Activated naive CD4-positive, alpha-beta T cell treated with Interleukin-2 at 50 U/mL for 16 hours (primary cell): ENCODE measurements at places on chromosomes 2 and 18.

DNA sequence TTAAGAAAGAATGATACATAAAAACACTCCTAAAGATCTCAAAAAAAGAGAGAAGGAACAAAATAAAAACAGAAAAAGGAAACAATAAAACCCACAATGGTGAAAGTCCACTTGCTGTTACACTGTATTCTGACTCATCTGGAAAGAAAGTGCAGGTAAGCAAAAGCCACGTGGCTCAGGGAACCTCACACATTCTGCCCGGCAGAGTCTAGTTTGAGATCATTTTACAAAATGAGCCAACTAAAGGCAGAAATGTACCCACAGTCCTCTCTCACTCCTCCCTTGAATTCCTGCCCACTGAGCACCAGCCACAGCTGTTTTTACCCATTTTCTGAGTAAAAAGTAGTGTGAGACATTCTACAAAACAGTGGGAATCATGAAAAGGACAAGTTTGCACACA is 10.0 kb downstream of the KCNH7 start:
- no peak for DNase-seq

DNA sequence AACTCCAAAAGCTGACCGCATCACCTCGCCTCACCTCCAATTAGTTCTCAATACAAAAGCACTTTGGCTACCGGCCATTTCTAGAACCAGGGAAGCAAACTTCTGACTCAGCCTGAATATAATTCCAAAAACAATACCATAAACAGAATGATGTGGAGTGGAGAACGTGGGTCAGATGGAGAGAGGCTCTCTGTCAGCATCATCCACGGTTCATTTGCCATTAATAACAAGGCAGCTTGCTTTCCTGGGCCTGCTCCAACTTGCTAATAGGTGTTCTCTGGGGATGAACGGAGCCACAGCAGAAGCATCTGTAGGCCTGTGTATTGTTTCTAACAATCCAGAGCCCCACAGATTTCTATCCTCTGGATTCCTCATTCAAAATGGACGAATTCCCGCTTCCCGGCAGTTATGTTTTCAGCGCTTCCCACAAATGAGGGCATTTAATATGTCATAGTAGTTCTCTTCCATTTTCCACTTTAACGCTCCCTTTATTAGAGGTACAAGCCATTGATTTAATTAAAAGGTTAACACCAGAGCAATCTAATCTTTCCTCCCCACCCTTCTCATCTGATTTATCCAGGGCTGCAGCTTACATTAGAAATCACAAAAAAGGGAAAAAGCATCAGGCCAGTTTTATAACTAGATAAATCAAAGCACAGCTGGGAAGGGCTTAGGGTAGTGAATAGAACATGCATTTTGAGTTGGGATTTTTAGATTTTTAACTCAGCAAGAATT is 23.2 kb upstream of the CNTNAP5 start:
- no peak for DNase-seq

DNA sequence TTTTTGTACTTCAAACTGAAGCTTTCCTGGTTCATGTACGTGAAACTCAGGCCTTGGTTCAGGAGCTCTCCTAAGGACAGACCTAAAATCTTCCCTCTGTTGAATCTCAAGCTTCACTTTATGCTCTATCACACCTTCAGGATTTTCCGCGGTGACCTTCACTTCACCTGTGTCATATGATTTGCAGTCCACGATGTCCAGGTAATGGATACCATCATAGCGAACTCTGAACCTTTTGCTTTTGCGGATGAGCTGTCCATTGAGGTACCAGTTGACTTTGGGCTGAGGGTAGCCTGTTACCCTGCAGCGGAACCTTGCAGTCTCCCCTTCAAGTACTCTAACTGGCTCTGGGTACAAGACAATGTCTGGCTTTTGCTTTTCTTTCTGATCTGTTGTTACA is 31.2 kb downstream of the TTN start:
- no peak for DNase-seq

DNA sequence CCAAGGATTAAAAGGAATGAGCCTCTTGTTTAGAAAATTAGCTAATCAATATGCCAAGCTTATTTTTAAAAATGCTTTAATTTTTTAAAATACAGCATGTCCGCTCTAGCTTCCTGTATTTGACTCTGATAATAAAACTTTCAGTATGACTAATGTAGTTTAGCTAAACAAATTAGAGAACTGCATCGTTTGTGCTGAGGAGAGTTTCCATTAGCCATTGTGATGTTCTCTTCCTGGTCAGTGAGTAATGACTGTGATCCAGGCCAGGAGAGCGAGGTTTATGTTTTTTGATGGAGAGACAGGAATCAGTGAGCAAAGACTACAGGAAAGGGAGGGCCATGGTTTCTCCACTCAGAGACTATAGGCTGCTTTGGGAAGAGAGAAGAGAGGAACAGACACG is 237.2 kb upstream of the ETAA1 start:
- no peak for DNase-seq

DNA sequence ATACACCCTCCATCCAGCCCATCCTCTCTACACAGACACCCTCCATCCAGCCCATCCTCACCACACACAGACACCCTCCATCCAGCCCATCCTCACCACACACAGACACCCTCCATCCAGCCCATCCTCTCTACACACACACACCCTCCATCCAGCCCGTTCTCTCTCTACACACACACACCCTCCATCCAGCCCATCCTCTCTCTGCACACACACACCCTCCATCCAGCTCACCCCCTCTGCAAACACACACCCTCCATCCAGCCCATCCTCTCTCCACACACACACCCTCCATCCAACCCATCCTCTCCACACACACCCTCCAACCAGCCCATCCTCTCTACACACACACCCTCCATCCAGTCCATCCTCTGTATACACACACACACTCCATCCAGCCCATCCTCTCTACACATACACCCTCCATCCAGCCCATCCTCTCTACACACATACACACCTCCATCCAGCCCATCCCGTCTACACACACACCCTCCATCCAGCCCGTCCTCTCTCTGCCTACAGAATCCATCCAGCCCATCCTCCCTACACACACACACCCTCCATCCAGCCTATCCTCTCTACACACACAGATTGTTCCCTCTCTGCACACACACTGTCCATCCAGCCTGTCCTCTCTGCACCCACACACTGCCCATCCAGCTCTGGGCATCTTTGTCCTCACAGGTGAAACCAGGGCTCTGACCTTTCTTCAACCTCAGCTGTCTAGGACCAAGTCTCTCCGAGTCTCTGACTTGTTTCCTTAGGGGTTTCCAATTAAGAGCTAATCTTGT is 81.2 kb downstream of the EIPR1 start:
- no peak for DNase-seq

DNA sequence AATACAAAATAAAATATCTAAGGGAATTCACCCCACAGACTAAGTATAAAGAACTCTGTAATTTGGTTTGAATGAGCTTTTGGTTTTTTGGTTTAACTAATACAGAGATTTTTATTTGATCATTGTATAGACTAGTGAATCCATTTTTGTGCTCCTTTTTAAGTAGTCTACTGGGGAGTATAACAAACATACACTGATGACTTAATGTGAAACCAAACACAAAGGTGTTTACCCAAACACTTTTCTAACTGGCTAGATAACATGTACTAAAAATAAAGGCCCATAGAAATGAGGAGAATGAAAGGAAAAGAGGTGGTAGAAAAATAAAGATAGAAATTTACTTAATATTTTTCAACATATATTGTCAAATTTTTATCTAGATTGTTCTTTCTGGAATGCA is 146.0 kb downstream of the NRXN1 start:
- DNase-seq = no peak

DNA sequence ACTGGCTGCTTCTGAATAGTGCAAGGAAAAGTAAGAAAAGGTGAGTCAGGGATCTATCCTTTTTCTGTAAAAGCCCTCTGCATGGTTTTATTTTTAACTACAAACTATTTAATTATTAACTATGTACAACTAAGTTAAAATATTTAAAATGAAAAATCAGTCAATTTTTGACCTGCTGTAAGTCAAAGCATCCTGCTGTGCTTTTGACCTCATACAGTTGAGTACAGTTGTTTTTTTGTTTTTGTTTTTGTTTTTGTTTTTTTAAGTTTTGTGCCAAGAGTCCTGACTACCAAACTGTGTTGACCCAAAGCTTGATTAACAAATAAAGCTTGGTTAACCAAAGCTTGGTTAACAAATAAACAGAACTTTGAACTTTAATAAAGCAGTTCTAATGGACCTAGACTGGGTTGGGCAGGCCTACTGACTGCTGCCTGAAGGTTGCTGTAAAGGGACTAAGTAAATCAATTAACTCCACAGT is at the start of gene ACMSD:
Gene ACMSD (plus strand): TSS at position 474 of the 478 bp plus-strand sequence. CDS start 67 bp downstream, outside the sequence.
- DNase-seq = no peak

- no peak for DNase-seq
Measured at GRCh38 chr2:240135706-240136012, 446 bp downstream of the COPS9 start.

DNA sequence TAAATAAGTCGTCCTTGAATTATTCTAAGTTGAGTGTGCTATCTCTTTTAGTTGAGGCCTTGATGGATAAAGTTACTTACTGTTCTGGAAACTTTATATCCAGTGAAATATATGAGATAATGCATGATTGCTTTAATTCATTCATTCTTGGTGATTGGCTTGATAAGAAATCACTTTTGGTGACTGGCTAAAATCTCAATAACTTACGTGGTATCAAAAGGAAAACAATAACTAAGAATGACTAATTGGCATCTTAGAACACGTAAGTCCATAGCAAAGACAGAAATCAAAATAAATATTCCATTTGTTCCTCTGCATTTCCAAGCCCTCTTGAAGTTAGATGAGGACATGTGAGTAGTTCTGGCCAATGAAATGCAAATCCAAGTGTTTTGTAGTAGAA is 251.6 kb downstream of the NUP35 start:
- DNase-seq = no peak

DNA sequence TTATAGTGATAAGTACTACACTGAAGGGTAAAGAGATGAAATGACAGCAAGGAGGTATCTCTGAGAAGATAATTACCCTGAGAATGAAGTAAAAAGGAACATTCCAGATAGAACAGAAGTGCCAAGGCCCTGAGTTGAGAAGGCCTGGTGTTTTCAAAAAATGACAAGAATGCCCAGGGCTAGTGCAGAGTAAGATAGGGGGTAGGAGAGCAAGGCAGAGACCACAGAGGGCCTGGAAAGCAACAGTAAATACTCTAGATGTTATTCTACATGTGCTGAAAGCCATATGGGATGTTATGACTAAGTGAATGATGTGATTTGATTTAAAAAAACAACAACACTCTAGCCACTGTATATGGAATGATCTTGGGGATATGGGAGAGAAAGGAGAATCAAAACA is 52.3 kb downstream of the BAZ2B start:
- no peak for DNase-seq

GRCh38 chr2:180040146-180040925 is 33.2 kb upstream of the CWC22 start:
- no peak for DNase-seq

GRCh38 chr2:232022718-232023117 is 61.2 kb downstream of the DIS3L2 start:
- no peak for DNase-seq

GRCh38 chr2:15169326-15170069 is 391.6 kb downstream of the NBAS start:
- DNase-seq = no peak

DNA sequence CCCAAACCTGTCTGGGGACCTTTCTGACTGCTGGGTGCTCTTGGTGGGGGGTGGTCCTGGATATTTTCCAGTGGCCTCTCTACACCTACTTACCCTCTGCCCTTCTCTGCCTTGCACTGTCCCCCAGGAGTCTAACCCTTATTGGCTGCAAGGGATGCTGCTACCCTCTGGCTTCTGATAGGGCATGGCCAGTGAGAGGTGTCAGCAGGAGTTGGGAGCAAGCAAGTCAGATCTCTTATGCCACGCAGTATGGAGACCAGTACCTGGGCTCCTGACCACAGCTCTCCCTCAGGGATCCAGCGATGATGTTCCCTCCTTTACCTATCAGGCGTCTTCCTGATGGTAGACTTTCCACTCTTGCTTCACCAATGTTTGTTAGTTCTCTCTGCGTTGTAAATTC is 373.7 kb downstream of the SOCS6 start:
- no peak for DNase-seq

DNA sequence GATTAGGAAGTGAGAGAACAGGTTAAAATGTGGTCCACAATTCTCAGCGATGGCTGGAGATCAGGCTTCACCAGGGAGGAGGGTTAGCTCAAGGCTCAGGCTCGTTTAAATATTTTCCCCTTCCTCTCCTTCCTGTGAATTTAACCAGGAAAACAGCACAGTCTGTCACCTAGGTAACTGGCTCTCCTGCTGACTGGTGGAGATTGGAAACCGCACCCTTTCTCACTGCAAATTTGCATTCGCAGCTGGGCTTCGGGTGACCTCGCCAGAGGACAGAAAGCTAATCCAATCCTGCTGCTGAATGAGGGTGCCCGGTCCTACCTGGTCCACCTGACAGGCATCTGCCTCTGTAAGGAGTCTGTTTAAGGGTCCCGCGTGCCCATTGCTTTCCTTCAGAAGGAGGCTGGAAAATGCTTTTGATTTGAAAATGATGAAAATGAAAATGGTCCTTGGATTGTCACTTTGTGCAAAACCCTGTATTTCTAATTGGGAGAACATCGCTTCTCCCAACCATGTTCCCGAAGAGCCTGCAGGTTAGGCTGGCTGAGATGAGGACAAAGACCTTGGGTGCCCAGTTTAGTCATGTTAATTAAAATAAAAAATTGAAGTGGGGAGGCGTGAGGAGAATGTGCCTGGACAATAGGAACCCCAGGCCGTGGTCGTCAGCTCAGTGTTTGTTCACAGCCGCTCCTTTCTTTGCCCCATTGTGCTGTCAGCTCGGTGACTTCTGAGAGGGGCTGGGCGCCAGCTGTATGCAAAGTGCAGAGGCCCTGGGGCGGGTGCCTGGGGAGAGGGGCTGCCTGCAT is 43.4 kb upstream of the MTCL1 start:
- no peak for DNase-seq

- no peak for DNase-seq
Measured at GRCh38 chr2:238523158-238524110, 96.7 kb downstream of the ASB1 start.

GRCh38 chr2:99376254-99376864 is 39.2 kb downstream of the EIF5B start:
- DNase-seq = no peak

- DNase-seq = no peak
Measured at GRCh38 chr2:197215748-197216360, 94.7 kb downstream of the ANKRD44 start.

DNA sequence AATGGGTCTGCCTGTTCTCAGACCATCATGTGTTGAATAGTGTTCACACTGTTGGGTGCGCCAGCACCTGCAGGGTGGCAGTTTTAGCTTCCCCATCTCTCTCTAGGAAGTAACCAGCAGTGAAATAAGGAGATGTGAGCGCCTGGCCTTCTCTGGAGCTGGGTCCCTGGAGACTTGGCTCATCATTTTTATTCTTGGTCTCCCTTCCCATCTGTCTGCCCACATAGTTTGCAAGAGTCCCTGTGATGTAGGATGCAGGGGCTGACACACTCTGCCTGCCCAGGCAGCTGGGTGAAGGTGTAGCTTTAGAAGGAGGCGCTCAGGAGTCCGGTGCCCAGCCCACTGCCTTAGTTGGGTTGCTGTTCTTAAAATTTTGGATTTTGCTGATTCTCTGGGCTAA is 172.2 kb downstream of the LDLRAD4 start:
- no peak for DNase-seq

GRCh38 chr2:187446711-187447110 is 1.3 kb downstream of the CALCRL start:
- no peak for DNase-seq

- DNase-seq = no peak
Measured at GRCh38 chr2:173545364-173545763, 190.7 kb downstream of the CDCA7 start.

- DNase-seq = no peak
Measured at GRCh38 chr2:159774370-159774990, 23.5 kb downstream of the CD302 start.
